Smooth muscle cell of bladder (primary cell): ENCODE measurements at places on chromosomes 5 and 9. TPM values are rescaled to one million over a fixed set of nuclear protein-coding genes. Genes with fewer than 3 reads are reported as not detected.

CDKN2B-AS1 gene
- 3.6 and 4.8 TPM in 2 replicates for total RNA-seq

COL23A1 gene
- under 0.01 TPM in 1 of 2 replicates, not detected in the other for total RNA-seq

RAPGEF6 gene
- 11.5 and 34.5 TPM in 2 replicates for total RNA-seq

MRPL22 gene
- 23.3 and 32.4 TPM in 2 replicates for total RNA-seq

ACTBL2 gene
- total RNA-seq, result 1.1 and 3.0 TPM in 2 replicates

TAF1L gene
- total RNA-seq, result under 0.01 TPM in 1 of 2 replicates, not detected in the other

C5orf58 gene
- not detected in 2 replicates for total RNA-seq
